Left ventricle myocardium superior (tissue), 1 donor: ENCODE measurements at places on chromosomes 5 and 9. TPM values are rescaled to one million over a fixed set of nuclear protein-coding genes. Genes with fewer than 3 reads are reported as not detected.
A peak's percentile ranks its signal among the peaks of the same experiment; 100 is the strongest.

DNA sequence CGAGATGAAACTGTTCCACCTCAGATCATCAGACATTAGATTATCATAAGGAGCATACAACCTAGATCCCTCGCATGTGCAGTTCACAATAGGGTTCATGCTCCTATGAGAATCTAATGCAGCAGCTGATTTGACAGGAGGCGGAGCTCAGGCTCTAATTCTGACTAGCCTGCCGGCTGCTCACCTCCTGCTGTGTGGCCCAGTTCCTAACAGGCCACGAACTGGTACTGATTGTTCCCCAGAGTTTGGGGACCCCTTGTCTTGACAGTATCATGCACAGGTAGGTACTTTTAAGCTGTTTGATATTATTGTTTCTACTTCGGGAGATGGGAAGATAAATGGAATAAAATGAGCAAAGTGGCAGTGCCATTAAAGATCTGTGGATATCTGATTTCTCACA, 66.9 kb downstream of the ZCCHC7 start:
- no peak for DNase-seq

The OR1J2 gene
- not detected for total RNA-seq

DNA sequence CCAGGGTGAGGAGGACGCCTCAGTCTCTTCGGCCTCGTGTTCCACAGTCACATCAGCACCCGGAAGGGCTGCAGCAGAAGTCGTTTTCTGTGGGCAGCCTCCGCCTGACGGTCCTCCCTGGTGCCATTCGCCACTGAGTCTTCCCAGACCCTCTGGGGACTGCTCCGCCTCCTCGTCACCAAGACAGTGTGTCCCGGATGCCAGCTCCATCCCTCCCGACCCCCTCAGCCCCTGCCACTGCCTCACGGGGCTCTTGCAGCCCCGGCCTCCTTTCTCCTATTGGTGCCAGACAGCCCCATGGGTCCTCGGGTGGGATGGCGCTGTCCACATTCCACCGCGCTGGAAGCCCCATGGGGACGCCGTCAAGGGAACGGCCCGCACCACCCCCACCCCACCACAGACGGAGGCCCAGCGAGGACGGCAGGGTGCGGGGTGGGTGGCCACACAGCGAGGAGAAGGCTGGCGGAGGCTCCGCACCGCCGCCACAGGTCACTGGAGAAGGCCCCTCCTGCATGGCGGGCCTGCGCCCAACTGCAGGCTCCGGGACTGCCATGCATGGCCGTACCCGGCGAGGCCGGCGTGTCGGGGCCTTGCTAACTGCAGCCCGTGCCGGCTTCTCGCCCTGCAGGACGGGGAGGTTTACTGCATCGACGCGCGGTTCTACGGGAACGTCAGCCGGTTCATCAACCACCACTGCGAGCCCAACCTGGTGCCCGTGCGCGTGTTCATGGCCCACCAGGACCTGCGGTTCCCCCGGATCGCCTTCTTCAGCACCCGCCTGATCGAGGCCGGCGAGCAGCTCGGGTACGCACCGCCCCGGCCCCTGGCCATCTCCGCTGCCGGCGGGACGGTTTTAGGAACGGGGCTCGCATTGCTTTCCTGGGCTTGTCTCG, 43.6 kb upstream of the CACNA1B start:
- no peak for DNase-seq

- DNase-seq, result no peak
These were observed 227.6 kb upstream of the IRX4 start for GRCh38 chr5:2110137-2110933.

GRCh38 chr5:8953911-8954438, 591.9 kb downstream of the SEMA5A start:
- DNase-seq, result no peak

GRCh38 chr9:133968428-133968827, 23.7 kb downstream of the VAV2 start:
- DNase-seq, result peak; percentile 17

The FAM78A gene
- total RNA-seq, result 69.1 TPM

The NRG2 gene
- total RNA-seq, result 1.9 TPM

The FAM221B gene
- not detected for total RNA-seq
